ENCODE measurements at places on chromosomes 3 and 15.

DNA sequence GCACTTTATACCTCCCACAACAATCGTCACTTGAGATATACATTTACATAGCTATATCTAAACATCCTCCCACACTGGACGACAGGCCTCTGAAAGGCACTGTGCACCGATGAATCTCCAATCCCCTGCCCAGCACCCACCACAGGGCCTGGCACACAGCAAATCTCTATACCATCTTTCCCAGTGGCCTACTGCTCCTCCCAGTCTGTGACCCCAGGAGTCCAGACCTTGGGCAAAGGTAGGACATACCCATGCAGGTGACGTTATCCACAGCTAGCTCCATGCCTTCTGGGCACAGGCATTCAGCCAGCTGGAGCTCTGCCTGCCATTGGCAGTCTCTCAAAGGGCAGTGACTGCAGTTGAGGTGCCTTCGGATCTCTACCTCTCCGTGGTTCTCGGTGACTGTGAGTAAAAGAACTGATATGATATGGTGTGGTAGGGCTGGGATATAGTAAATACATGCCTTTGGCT, 5.8 kb downstream of the LTK start:
- DNase-seq = no peak

DNA sequence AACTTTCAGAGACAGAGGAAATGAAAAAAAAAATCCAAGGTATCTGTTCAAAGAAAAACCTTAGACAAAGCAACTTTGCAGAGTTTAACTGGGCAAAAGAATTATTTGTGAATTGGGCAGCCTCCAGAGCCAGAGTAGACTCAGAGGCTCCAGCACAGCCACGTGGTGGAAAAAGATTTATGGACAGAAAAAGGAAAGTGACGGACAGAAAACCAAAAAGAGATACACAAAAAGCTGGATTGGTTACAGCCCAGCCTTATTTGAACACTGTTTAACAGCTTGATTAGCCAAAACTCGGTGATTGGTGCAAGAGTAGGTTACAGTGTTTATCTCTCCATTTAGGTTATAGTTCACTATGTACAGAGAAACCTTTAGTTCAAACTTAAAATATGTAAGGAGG, 23.7 kb upstream of the GPD1L start:
- DNase-seq = no peak

- peak; percentile 54 for DNase-seq
Observed at GRCh38 chr3:125374996-125375941, at the start of gene ZNF148. Gene ZNF148, minus strand, starts transcription at chr3:125375325. Its CDS starts 61,685 bp downstream, at chr3:125313640.

DNA sequence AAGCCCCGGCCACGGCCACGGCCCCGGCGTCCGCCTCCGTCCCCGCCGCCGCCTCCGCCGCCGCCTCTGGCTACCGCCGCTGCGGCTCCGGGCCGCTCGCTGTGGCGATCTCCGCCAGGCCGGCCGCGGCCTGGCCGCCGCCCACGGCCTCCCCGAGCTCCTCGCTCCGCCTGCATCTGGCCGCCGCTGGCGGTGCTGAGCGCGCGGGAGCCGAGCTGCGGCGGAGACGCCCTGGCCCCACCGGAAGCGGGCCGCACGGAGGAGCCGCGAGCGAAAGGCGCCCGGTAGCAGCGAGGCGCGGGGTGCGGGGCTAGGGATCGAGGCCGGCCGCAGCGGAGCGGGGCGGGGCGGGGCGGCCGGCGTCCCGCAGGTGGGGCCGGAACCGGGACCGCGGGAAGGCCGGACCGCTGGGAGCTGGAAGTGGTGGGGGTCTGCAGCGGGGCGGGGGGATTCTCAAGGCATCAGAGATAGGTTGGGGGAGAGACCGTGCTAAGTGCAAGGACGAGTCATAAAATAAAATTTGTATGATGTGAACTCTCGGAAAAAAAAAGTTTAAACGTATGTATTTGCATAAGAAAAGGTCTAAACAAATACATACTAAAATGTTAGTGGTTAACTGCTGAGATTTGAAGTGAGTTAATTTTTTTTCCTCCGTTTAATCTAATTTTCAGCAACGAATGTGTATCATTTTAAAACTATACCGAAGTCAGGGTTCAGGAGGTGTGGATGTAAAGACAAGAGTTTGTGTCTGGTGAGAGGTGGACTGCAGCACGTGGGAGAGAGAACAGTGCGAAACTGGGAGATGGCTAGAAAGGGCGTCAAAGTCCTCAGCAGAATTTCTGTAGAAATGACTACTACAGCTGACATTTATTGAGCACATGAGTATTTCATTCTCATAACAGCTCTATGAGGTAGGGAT, at the start of gene AVEN:
Gene AVEN (minus strand): TSS at position 334 of the 919 bp plus-strand sequence. CDS start 158 bp downstream, at position 176.
- no peak for DNase-seq

- no peak for DNase-seq
Observed at GRCh38 chr3:47421741-47422649, 41.2 kb downstream of the PTPN23 start.

- no peak for DNase-seq
Observed at GRCh38 chr3:165128544-165128943, 50.2 kb upstream of the SI start.

- no peak for DNase-seq
Observed at GRCh38 chr3:48301800-48302166, 31.7 kb downstream of the SPINK8 start.

GRCh38 chr3:144754076-144754783, 782.6 kb downstream of the DIPK2A start:
- no peak for DNase-seq

GRCh38 chr3:76938962-76939361, 100.9 kb upstream of the ROBO2 start:
- no peak for DNase-seq

DNA sequence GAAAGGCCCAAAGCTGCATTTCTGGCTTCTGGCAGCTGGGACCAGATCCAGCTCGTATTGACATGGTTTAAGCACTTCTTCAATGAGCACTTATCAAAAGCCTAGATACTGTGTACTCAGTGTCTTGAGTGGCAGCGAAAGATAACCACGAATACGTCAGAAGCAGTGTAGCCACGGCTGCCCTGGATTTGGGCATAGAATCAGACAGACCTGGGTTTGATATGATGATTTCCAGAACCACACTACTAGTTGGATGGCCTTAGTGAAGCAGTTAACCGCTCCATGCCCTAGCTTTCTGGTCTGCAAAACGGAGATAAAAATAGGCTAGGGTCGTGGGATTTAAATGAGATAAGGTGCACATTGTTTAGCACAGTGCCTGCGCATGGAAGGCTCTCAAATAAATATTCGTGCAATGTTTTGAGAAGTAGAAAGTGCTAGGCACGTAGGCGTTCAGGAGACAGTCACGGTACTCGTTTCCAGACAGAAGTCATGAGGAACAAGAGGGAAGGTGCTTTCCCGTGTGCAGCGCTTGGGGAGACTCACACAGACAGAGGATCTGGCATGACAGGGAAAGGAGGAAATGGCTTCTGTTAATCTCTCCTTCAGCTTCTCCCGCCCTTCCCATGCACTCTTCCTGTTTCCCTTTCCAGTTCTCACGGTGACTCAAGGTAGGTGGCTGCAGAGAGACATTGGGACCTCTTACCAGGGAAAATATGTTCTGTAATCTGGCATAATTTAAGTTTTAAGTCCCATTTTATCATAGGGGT, 70.3 kb downstream of the CCNL1 start:
- no peak for DNase-seq

DNA sequence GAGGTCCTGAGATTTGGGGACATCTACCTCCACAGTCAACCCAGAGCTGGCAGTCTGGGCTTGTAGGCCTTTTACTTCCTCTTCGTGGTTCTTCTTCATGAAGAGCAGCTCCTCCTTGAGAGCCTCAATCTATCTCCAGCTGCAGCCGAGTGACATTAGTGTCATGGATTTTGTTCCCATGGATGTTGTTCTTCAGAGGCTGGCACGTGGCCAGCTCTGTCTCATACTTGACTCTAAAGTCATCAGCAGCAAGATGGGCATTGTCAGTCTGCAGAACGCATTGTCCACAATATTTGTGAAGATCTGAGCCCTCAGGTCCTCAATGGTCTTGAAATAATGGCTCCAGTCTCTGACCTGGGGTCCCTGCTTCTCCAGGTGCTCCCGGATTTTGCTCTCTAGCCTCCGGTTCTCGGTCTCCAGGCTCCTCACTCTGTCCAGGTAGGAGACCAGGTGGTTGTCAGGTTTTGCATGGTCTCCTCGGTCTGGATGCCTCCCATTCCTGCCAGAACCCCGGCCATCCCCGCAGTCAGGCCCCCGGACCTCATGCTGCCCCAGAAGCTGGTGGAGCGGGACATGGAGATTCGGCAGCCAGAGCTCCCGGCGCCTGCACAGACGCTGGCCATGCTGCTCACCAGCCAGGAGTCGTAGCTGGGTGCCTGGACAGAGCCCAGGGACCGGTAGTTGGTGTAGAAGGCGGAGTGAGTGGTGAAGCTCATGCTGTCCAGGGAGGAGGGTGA, 3.4 kb upstream of the CCNL1 start:
- DNase-seq = no peak

DNA sequence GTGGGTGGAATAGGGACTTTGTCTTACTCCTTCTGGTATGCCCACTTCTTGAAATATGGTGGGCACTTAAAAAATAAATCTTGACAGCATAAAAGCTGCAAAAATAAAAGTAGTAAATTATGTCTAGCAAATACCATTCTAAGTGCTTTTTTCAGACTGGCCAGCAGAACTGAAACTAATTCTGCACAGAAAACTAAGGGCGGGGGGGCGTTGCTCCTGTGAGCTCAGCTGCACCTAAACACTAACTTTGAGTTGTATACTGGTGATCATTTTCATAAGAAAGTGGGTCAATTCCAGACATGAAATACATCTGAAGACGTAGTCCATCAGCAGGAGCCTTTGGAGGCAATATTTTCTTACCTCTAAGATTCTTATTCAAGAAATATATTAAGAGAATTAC, 114.8 kb downstream of the WDR76 start:
- no peak for DNase-seq

DNA sequence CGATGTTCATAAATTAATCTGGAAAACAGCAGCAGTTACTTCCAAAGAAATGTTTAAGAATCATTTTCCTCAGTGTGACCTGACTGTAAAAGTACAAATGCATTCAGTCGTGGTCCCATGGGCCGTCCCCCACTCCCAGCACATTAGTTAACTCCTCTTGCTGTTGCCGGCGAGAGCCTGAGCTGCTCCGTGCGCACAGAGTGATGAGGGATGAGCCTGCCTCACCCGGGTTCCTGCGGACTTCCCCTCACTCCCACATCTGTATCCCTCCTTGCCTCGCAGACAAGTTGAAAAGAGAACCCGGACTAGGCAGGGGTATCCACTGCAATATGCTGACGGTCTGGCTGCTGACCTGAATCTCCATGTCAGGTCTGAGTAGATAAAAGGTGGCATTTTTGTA, 861.7 kb upstream of the NR2F2 start:
- no peak for DNase-seq

- no peak for DNase-seq
Observed at GRCh38 chr3:38085943-38086324, 46.9 kb downstream of the DLEC1 start.

DNA sequence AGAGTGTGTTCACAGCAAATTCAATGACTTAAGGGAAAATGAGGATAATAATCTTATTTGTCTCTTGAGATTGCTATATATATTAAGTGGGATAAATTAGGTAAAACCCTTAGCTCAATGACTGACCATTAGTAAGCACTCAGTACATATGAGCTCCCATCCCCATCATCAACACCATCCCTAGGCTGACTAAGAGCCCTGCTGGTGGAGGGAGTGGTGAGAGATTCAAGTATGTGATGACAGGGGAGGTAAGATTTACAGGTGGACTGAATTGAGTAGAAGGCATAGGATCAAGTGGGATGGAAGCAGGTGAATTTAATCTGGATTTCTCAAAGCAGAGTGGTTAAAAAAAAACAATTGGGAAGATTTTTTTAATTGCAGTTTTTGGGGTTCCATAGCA, 21.0 kb upstream of the LRRN1 start:
- DNase-seq = no peak

GRCh38 chr3:188686324-188686723, 485.4 kb upstream of the TPRG1 start:
- no peak for DNase-seq

DNA sequence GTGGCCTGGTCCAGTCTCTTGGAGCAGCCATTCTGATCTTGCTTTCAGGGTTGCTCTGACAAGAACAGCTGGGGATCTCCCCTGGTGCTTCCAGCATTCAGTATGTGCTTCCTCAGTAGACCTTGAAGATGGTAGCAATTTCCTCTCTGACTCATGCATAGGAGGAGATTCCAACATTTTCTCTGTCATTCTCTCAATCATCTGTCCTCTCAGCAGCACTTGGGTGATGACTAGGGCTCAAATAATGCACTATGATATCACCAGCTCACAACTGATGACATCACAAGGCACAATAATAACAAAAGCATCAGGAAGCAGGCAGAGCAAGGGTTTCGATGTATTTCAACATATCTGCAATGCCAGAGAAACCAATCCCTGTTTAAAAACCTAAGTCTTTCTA, 52.7 kb downstream of the NFKBIZ start:
- DNase-seq = no peak

All from cortex of kidney (tissue), 1 donor.